ENCODE measurements at places on chromosomes 5 and 9.

DNA sequence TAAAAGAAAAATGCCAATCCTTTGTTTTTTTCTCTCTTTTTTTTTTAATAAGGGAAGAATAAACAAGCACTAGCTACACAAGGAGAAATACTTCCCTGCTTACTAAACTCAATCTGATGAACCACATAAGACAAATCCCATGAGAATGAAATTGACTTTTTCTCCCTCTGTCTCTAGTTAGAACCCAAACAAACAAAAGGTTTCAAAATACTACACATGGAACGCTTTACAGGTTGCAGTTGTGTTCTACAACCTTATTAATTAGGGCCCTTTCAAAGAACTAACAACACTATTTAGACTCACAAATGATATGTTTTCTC lies 124.5 kb downstream of the PDE4D start:
- DNase-seq: no peak

- DNase-seq: no peak
These were observed 499.4 kb downstream of the ISL1 start for GRCh38 chr5:51882647-51883046.

DNA sequence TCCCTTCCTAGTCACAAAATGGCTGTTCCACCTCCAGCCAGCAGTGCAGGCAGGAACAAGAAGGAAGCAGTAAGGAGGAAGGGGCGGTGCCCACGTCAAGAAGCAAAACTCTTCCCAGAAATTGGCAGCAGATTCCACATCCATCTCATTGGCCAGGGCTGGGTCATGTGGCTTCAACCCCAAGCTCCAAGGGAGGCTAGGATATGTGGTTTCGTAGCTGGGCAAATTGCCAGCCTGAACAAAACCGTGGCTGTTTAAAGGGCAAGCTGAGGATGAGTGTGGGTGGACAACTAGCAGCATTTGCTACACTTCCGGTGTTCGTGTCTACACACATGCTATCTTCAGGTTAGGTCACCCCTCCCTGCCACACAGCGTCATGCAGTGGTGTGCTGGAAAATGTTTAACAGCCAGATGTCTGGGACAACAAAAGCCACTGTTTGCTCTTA lies 92.1 kb upstream of the MAP1B start:
- DNase-seq: no peak

DNA sequence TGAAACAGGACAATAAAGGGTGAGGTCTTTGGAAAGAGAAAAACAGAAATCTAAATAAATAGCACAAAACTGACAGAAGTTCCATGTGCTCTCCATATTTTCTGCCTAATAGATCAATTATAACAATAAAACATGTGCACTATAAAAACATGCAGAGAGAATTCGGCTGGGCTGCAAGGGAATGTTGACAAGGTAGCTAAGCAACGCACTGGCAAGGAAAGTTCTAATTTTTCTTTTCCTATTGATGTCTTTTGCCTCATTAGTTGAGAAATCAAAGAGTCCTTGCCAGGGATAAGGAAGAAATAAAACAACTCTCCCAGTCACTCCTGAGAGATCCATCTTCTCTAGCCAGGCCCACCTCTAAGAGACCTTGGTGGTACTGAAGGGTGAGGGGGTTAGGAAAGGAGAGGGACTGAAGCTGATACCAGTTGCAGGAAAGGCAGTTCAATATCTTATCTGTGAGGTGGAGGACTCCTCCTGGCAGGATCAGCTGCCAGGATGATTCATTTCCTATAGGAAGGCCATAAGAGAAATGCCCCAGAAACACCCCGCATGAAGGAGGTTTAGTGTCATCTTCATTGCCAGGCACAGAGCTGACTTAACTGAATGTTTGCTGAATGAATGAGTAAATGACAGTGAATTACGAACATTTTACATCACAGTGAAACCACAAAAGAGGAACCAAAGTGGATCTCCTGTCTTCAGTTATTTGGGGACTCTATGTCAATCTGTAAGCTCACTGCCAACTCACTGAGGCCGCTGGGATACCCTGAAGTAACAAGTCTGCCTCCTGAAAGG lies 63.7 kb upstream of the IFNK start:
- peak; percentile 74 for DNase-seq

GRCh38 chr5:113225259-113225658 lies 209.5 kb downstream of the TSSK1B start:
- DNase-seq: no peak

- no peak for DNase-seq
These were observed 3.6 kb downstream of the TMC1 start for GRCh38 chr9:72524820-72525540.

DNA sequence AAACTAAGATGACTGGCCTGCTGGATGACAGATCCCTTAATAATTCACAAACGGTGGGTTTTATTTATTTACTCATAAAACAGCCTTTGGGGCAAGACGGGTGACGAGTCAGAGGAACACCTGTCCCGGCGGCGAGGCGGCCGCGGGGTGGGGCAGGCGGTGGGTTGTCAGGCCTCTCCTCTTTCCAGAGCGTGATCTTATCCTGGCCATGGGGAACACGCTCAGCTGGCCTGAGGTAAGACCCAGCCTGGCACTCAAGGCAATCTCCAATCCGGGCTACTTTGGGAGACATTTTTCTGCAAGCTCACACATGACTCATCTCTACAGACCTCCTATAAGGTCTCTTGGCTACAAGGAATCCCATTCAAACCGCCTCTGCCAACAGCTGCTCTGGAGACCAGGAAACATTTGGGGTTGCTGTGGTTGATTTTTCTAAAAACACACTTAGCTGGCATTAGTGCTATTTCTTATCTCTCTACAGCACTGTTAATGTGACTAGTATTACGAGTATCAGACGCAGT lies 6.3 kb downstream of the RAPGEF1 start:
- no peak for DNase-seq

DNA sequence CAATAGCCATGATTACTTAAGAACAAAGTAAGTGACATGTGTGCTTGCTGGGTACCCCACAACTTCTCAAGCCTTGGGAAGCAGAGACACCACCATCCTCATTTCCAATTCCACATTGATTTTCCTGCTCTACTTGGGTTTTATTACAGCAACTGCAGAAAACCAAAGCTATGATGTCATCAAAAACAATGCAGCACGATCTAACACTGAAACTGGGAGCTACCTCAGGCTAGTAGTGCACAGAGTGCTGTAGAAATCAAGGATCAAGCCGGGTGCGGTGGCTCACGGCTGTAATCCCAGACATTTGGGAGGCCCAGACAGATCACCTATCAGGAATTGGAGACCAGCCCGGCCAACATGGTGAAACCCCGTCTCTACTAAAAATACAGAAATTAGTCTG lies 174.4 kb upstream of the MSX2 start:
- DNase-seq: no peak

DNA sequence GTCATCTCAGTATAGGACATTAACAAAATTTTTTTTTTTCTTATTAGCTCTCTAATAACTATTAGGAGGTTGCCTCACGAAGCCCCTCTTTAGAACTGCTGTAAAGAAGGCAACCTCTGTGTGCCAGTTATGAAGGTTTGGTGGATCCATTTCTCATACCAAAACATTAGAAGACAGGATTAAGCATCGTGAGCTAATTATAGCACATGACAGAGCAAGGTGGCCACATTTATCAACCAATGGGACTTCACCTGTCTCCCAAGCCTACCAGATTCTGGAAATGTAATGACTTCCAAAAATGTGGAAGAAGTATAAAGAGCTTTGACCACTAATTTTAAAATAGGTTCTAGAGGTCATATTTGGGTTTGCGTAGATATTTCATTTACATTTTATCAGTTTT lies 107.2 kb downstream of the SMARCA2 start:
- DNase-seq: no peak

DNA sequence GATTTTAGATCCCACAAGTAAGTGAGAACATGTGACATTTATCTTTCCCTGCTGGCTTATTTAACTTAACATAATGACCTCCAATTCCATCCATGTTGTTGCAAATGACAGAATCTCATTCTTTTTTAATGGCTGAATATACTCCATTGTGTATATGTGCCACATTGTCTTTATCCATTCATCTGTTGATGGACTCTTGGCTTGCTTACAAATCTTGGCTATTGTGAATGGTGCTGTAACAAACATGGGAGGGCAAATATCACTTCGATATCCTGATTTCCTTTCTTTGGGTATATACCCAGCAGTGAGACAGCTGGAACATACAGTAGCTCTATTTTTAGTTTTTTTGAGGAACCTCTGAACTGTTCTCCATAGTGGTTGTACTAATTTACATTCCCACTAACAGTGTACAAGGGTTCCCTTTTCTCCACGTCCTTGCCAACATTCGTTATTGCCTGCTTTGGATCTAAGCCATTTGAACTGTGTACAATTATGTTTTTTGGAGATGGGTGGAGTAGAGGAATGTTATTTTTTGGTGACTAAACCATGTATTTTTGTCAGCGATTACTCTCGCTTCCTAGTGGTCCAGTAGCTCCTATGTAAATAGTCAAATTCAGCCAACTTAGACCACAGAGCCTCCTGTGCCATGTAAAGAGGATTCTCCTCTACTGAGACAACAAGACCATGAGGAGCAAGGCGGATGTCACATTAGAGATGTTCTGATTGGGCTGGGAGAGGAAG lies 60.6 kb downstream of the TNFSF15 start:
- DNase-seq: no peak

- DNase-seq: no peak
These were observed 15.6 kb upstream of the IL12B start for GRCh38 chr5:159345861-159346260.

DNA sequence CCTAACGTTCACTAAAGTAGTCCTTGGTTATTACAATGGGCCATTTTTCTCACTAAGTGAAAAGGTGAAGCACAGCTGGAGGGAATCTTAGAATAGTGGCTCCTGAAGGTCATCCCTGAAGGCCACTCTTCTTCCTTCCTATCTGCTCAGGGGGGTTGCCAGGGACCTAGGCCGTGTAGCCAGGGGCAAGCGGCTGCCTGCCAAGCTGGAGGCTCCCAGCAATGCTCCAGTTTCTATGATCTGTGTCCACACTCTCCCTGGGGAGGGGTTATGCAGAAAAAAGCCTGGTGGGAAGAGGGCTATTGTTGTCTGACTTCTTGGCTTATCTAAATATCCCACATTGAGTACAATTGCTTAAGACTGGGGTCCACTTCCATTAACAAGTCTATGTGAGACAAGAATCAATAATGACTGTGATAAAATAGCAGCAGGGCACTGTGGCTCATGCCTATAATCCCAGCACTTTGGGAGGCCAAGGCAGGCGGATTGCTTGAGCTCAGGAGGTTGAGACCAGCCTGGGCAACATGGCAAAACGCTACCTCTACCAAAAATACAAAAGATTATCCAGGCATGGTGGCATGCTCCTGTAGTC lies 3.8 kb downstream of the NMRK1 start:
- DNase-seq: no peak

DNA sequence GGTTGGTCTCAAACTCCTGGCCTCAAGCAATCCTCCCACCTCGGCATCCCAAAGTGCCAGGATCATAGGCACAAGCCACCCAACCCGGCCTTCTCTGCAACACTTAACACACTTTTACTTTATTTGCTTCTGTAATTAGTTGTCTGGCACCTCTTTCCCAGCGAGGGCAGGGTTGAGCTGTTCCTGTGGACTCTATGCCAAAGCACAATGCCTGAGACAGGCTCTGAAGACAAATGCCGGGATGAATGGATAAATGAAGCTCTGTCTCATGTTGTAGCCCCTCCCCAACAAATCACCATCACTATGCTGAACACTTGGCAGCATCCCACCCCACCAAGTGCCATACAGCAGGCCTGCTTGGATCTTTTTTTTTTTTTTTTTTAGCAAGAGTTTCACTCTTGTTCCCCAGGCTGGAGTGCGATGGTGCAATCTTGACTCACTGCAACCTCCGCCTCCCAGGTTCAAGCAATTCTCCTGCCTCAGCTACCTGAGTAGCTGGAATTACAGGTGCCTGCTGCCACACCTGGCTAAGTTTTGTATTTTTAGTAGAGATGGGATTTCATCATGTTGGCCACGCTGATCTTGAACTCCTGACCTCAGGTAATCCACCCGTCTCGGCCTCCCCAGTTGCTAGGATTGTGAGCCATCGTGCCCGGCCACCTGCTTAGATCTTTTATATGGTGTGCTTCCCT lies 21.3 kb downstream of the GPX3 start:
- DNase-seq: no peak

- DNase-seq: no peak
These were observed 95.3 kb downstream of the PRELID2 start for GRCh38 chr5:145739843-145740242.

GRCh38 chr9:20315677-20316076 lies 306.6 kb downstream of the MLLT3 start:
- no peak for DNase-seq

- DNase-seq: no peak
These were observed 141.7 kb downstream of the GADD45G start for GRCh38 chr9:89746385-89747116.

DNA sequence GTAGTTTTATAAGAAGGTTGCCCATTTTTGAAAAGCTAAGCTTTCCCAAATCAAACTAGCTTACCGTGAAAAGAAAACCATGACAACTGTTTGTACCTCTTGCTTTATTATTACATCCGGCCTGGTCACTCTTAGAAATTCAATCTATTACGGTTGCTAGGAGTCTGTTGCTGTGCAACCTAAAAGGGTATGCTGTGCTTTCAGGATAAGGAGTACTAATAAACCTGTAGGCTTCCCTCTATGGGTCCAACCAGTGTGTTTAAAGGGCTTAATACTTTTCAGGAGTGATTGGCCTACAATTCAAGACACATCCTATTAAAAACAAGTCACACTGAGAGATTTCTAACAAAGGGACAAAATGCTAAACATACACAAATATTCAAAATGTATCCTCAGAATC lies 27.1 kb downstream of the RFX3 start:
- DNase-seq: no peak

GRCh38 chr5:115179394-115180164 lies 9.9 kb upstream of the TRIM36 start:
- DNase-seq: no peak

DNA sequence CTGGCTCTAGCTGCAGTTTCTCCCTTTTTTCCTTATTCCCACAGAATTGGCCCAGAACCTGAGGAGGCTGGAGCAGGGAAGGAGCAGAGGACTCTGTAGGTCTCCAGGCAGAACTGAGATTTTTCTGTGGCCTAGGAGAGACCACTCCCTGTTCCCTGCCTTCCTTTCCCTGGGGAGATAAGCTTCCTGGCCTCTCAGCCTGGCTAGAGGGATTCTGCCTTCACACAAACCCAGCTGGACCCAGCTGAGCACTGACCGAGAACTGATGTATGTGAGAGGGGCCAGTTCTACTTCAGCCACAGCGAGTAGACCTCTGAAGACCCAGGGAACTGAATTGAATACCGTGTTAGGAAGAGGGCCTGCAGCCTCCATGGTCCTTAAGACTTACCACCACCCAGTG lies 48.0 kb downstream of the RUSC2 start:
- DNase-seq: no peak

GRCh38 chr9:14349146-14349446 lies 35.2 kb upstream of the NFIB start:
- no peak for DNase-seq

- DNase-seq: no peak
These were observed 383.3 kb upstream of the SLC30A5 start for GRCh38 chr5:68710514-68710913.

DNA sequence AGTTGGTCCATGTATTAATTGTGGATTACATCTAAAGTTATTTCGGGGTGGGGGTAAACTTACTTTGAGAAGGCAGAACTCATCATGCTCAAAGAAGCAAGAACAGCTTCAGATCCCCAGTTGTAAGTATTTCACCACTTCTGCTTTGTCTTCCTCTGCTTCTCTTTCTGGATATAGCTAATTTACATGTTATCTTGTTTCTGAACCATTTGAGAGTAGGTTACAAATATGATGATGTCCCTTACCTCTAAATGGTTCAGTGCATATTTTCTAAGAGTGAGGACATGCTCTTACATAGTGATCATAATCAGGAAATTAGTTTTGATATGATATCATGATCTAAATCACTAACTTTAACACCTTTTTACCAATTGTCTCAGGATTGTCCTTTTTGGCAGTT lies 11.9 kb downstream of the TRIO start:
- peak; percentile 63 for DNase-seq

Measured in naive B cell (primary cell).